ENCODE measurements at places on chromosomes 7 and 10. TPM values are rescaled to one million over a fixed set of nuclear protein-coding genes. Genes with fewer than 3 reads are reported as not detected.

DNA sequence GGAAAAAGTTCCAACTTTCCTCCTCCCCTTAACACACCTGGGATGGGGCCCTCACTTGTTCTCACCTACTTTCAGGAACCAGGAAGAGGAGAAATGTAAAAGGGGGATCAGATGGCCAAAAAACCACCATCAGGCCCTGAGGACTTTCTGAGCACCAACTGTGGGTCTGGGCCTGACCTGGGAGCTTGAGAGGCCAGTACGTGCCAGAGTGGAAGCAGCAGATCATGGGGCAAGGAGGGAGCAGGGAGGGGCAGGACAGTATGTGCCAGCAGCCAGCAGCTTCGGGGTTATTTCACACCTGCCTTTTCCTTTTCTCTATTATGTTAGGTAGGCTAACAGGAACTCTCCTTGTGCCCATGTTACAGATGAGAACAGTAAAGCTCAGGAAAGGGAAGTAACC, 118.8 kb upstream of the UNC5B start:
- DNase-seq = no peak

- DNase-seq = no peak
These were observed 1.4 kb downstream of the EPHB4 start for GRCh38 chr7:100825751-100826513.

The GNGT1 gene
- polyA plus RNA-seq = not detected

DNA sequence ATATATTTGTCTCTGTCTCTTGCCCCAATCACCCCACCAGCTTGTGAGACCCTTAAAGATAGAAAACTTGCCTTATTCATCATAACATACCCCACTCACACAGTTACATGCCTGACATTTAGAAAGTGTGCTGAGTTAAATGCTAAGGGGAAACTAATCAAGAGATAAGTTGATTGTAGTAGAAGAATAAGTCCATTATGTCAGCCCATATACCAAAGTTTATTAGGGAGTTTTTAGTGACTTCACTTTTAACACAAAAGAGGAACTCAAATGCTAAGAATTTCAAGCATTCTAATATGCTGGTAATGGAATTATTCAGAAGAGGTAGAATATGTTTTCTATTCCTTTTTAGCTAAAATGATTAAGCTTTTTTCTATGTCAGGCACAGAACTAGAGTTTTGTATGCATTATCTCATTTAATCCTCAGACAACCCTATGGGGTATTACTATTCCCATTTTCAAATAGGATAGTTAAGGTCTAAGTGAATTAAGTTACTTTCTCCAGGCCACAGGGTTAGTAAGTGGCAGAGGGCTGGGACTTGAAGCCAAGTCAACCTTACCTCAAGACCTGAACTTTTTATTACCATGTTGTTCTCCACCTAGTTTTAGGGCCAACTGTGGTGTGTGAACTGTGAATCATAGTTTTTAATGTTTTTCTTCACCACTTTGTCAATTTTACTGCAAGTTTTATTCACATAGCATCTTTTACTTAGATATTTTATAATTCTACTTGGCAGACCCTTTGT, 19.6 kb downstream of the ASAH2 start:
- DNase-seq = no peak
